Lower lobe of right lung (tissue), 2 donors: ENCODE measurements at places on chromosomes 12 and 14.

DNA sequence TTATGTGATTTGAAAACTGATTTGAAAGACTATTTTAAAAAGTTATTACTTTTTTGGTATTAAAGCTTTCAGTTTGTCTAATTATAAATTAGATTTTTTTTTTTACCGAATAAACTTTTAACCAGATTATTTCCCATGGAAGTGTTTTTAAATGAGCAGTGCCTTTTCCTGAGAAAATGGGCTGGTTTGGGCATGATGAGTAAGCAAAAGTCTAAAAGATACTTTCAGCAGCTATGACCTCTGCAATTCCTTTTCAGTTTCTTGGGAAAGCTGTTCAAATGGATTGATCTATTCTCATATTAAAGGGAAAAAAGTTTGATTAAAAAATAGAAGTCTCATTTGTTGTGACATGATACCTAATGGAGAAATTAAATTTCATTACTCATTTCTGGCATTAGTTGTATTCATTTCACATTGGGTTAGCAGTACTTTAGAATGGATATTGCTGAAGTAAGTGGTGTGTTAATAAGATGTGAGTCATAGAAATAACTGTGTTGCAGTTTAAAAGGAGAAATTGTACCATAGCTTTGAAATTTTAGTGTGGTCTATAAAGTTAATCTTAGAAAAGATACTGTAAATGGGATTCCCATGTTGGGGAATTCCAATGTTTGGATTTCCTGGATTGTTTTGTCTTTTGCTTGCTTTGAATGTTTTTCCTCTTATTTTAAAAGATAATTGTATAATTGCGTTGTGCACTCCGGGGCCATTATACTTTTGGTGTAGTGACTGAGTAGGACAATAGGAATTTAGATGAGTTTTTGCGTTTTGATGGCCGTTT, 21.0 kb downstream of the KTN1 start:
- DNase-seq = no peak

- DNase-seq = no peak
These were observed 1196.3 kb upstream of the TMEM132C start for GRCh38 chr12:127070515-127071157.

DNA sequence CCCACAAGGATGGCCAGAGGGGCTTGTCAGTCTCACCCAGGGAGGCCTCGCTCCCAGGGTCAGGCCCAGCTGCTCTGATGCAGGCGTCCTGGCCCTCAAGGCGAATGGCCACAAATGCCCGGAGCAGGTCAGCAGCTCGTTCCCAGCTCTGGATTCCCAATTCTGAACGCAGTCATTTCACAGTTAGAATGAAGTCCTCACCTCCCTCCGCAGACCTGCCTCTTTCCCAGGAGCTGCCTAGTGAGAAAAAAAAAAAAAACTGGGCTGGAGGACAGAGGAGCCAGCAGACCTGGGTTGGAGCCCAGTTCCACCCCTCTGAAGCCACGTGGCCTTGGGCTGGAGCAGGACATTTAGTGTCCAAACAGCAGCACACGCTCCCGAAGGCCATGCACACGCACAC, 62.2 kb upstream of the DIO3 start:
- DNase-seq = peak; percentile 32

DNA sequence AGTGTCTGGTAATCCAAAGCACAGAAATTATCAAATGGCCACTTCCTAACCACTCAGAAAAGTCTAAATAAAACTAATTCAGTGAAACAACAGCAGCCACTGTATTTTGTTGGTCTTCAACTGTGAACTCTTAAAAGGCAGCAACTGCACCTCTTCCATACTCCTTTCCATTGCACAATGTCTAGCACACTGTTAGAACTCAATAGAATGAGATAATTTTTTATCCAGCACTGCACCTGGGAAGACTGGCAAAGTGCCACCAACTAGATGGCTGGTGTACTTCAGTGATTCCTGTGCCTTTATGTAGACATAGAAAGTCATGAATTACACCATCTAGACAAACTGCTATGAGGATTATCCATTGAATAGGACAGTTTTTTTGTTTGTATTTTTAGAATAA, 26.2 kb downstream of the LGR5 start:
- no peak for DNase-seq

DNA sequence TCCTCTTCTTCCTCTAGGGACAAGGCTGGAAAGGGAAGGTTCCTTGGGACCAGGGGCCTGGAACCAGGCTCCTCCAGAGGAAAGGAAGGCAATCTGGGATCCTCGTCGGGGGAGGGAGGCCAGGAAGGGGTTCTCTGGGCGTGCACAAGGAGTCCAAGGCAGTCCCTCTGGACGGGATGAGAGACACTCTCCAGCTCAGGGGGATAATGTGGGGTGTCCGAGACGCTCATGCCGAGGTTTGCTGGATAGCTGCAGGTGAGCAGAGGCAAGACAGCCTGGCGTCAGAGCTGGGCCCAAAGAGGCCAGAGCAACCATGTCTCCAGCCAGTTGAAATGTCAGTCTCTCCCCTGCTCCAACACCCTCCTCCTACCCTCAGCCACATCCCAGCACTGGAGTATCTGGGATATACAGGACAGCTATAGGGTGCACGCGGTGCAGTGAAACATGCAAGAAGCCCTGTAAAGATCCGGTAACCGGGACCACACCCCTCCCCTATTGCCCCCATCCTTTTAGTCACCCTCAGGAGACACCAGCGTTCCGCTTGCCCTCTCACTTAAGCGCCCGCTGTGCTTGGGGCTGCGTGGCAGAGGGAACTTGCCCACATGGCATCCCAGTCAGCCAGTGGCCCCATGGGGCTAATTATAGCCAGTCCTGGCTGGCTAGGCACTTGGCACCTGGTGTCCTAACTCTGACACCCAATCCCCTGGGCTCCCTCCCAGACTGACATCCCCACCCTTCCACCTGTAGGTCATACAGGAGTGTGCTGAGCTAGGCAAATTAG, at the start of gene KLHL33:
KLHL33 (minus strand) TSS at position 585 of the 781 bp plus-strand sequence; CDS start at position 230, 355 bp downstream.
- no peak for DNase-seq

DNA sequence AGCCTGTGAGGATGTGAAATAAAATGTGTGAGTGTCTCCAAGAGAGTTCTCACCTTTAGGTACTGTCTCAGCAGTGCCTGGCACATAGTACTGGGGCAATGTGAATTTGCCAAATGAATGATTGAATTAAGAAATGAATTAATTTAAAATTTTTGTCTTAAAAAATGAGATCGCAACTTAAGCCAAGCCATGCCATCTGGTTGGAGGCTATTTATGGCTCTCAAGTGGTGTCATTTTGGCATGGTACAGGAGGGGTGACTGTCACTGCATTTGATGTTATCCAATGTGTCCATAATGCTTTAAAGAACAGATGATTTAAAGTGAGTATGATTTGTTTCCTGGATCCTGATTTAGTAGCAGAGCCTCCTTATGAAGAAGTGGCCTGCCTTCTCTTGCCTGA, 80.3 kb downstream of the SRGAP1 start:
- DNase-seq = no peak

GRCh38 chr12:67562513-67563287, 85.8 kb upstream of the DYRK2 start:
- DNase-seq = no peak

DNA sequence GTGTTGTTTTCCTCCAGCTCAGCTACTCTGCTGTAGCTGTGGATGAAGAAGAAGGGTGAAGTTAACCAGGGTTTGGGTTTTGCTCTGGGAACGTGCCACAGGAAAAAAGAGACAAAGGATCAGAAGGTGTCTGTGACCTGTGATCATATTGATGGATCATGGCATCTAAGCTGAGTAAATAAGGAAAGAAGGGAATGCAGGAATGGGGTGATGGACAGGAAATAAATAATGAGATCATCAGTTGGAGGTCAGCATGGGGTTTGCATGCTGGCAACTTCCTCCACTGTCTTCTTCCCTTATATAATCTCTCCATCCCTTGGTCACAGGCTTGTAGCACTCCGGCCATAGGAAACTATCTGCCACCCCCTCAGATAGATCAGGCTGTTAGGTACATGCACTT, 430.3 kb upstream of the PDE3A start:
- no peak for DNase-seq

- no peak for DNase-seq
These were observed 390.0 kb downstream of the AEBP2 start for GRCh38 chr12:19829100-19829853.

GRCh38 chr12:113284751-113285150, 50.2 kb downstream of the SLC8B1 start:
- no peak for DNase-seq

DNA sequence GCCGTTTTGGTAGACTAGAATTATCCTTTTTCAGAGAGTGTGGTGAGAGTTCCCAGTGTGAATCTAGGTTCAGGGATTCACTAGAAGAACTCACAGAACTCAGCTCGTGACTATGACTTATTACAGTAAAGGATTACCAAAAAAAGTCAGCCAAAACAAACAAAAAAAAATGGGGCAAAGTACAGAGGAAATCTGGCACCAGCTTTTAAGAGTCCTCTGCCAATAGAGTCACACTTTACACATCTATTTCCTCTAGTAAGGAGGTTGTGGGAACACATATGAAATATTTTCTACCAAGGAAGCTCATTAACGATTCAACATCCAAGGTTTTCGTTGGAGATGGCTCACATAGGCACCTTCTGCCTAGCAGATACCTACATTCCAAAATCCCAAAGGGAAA, 28.2 kb downstream of the TSPAN19 start:
- DNase-seq = no peak

DNA sequence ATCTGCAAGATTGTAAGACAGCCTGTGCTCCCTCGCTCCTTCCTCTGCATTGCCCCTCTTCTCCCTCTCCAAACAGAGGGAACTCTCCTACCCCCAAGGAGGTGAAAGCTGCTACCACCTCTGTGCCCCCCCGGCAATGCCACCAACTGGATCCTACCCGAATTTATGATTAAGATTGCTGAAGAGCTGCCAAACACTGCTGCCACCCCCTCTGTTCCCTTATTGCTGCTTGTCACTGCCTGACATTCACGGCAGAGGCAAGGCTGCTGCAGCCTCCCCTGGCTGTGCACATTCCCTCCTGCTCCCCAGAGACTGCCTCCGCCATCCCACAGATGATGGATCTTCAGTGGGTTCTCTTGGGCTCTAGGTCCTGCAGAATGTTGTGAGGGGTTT, 37.4 kb downstream of the DAD1 start:
- no peak for DNase-seq

DNA sequence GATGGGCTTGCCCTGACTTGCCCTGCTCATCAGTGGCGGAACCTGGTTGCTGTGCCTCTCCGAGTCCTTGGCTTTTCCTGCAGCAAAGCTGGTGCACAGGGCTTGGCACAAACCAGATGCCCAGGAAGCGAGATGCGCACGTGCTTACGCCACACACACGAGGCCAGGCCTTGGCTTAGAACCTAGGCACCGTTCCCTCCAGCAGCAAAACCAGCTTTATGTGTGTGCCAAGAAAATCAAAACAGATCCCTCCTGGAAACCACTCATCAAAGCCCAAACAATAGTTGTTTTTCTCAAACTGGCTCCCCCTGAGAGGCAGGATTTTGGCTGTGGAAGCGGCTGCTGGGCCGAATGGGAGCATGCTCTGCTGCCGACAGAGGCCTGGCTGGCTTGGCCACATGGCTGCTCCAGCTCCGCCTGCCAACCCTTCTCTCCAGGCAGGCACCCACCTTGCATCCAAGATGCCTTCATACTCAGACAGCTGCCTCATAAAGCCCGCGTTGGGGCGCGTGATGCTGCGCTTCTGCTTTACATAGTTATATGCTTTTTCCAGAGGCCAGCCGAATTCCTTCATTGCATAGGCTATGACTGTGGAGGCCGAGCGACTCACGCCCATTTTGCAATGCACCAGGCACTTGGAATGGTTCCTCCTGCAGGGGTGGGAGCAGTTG, 58.7 kb downstream of the SSH1 start:
- no peak for DNase-seq

- DNase-seq = no peak
These were observed 6.1 kb downstream of the SOS2 start for GRCh38 chr14:50225067-50225973.

DNA sequence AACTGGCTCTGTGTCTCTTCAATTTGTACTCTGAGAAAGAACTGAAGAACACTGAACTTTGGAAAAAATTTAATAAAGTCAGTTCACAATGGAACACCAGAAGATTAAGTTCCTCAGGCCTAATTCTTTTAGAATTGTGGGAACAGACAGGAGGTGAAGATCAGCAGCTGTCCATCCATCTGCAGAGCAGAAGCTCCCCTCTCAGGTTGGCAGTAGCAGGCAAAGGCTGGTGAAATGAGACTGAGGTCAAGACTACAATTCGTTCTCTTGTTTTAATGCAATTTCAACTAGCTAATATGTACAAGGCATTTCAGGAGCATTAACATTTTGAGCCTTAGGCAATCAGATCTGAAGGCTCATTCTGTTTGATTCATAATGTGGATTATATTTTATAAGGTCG, 10.3 kb upstream of the TRHDE start:
- DNase-seq = no peak

DNA sequence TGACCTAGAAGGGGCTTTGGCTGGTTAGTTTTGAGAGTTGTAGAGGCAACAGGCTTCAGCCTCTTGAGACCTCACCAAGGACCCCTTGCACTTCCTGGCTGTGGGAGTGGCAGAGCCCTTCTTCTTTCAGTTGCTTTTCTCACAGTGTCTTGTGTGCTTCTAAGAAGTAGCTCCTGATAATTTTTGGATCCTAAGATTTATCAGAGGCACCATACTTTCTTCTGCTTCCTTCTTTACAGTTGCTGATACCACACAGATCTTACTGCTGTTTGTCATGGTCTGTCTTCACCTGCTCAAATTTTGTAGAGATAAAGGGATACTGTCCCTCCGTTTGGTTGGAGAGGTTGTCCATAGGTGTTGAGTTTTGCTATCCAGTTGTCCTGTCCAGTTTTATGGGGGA, 33.8 kb downstream of the VRK1 start:
- no peak for DNase-seq

GRCh38 chr14:19947413-19948090, 16.8 kb downstream of the OR4K1 start:
- DNase-seq = no peak

DNA sequence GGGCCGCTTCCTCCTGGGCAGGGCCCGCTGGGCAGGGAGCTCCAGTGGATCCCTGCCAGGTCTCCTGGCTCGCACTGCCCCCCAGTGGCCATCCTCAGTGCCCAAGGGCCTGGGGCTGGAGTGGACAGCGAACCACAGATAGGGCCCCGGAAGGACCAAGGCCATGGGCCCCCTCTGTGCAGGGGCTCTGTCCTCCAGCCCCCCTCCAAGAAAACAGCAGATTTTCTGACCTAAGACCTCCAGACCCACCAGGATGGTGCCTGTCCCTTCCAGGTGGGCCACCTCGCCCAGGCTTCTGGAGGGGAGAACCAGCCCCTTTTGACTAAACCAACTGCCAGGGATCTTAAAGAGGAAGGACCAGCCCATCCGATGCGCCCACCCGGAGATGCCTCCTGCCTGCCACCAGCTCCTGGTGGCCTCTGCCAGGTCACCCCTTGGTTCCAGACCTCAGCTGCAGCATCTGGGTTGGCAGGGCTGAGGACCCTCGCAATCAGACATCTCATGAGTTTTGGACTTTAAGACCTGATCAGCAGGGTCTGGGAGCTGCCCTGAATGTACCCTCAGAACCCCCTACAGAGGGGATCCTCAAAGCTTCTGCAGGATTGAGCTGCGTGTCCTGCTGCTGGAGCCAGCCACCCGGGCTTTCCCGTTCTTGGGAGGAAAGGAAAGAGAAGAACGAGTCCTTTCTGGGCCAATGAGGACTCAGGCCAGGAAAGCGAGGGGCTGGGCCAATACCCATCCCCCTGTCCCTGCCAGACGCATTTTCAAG, 325.8 kb upstream of the DIO3 start:
- DNase-seq = peak; percentile 69

GRCh38 chr14:56555921-56556570, 23.6 kb upstream of the TMEM260 start:
- DNase-seq = no peak
